Effector CD4-positive, alpha-beta T cell (primary cell): ENCODE measurements at places on chromosomes 3 and 15.

DNA sequence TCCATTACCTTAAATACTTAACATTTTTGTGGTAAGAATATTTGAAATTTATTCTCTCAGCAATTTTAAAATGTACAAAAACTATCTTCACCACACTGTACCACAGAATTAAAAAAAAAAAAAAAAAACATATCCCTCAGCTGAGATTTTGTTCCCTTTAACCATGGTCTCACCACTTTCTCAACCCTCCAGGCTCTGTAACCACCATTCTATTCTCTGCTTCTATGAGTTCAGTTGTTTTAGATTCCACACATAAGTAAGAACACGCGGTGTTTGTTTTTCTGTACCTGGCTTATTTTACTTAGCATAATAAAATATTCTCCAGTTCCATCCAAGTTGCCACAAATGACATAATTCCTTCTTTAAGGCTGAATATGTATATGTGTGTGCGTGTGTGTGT lies 41.5 kb downstream of the CSNK1G1 start:
- DNase-seq, result no peak

DNA sequence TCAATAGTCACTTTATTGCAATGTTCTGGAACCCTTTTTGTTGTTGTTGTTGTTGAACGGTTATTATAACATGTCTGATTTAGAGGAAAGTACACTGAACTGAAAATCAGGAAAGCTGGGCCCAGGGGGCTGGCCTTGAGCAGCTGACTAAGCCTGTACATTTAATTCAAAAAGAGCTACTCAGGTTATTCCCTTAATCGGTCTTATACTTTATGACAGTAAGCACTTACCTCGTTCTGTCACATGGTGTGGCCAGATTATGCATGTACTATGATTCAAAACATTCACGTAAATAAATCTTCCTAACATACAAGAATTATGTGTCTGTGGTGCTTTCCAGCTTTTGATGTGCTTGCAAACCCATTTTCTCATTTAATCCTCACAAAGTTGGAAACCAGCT lies 382.5 kb upstream of the TPRG1 start:
- no peak for DNase-seq

DNA sequence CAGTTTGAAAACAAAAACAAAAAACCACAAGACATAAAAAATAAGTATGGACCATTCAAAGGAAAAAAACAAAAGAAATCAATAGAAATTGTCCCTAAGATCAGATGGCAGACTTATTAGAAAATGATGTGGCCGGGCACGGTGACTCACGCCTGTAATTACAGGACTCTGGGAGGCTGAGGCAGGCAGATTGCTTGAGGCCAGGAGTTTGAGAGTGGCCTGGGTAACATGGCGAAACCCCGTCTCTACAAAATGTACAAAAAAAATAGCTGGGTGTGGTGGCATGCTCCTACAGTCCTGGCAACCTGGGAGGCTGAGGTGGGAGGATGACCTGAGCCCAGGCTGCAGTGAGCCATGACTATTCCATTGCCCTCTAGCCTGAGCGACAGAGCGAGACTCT lies 16.6 kb downstream of the SPCS1 start:
- DNase-seq, result no peak

DNA sequence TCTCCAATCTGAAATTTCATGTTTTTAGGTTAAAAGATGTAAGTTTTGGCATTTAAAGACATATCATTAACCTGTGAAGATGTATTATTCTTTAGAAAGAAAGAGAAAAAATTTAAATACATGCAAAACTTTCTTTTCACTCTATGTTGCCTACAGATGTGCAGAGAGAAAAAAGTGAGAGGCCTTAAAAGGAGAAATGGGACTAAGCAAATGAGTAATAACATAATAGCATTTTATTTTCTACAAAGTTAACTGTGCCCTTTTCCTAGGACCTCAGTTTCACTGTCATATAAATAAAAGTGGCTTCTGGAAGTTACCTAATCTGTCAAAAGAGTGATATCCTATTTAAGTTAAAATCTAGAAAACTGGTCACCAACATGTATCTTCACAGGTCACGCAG lies 16.1 kb downstream of the DAZL start:
- no peak for DNase-seq

DNA sequence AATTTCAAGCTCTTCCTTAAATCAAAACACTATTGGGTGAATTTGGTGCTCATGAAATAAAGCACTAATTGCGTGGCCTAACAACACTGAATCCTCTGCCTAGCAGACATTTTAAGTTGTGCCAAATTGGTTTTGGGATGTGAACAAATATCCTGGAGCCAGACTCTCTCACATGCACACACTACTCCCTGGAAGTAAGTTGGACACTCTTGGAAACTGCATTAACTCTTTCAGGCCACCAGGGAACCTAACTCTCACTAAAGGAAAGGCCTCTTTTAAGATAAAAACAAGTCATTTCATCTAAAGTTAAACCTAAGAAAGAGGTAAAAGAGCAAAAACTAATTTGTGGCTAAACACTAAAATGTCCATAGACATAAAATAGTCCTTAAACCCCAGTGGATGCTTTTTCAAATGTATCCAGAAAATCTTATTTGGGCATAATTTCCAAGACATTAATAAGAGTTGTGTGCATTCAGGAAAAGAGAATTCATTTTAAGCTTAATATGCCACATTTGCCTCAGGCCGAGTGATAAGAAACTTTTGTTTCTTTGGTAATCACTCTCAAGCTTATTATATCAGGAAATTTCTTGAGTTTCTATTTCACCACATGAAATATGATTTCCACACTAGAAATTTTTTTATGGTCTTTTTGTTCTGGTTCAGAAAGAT lies 61.8 kb downstream of the ZBTB20 start:
- no peak for DNase-seq

- no peak for DNase-seq
Measured at GRCh38 chr3:158260392-158260791, 150.5 kb downstream of the RSRC1 start.

- no peak for DNase-seq
Measured at GRCh38 chr15:96629511-96629910, 299.0 kb downstream of the NR2F2 start.
